EL (cell line): ENCODE measurements at places on chromosomes 6 and 20.
A peak's percentile ranks its signal among the peaks of the same experiment; 100 is the strongest.

GRCh38 chr20:11120431-11120830, 446.6 kb upstream of the JAG1 start:
- DNase-seq, result peak; percentile 16

GRCh38 chr6:158539413-158539812, 20.5 kb upstream of the TMEM181 start:
- no peak for DNase-seq

DNA sequence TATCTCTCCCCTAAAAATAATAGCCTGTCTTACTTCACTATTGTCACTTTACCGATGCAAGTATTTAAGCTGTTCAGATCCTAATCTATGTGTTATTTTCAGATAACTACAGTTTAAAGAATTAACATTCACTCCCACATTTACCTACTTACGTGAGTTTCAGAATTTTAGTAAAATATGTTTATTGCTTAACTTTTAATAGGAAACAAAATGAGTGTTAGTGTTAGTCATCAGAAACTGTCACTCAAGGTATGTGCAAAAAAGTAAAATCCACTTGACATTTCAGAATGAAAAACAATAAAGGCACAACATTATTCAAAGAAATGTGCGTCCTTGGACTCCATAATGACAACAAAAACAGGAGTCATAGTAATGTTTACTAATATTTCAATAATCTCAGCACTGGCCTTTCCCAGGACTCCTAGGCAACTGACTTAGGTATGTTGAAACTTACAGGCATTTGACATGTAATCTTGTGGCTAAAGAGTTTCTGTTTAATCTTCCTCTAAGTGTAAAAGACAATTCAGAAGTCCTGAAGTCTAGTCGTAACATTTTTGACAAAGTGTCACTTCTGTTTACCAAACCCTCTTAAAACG, 4.5 kb downstream of the ATXN1 start:
- no peak for DNase-seq

- DNase-seq, result no peak
Measured at GRCh38 chr6:127749095-127749494, 151.8 kb downstream of the THEMIS start.

- DNase-seq, result no peak
Measured at GRCh38 chr6:169650959-169651292, 50.9 kb downstream of the WDR27 start.

GRCh38 chr6:168133687-168134559, 54.9 kb upstream of the FRMD1 start:
- no peak for DNase-seq

GRCh38 chr6:170074907-170075306, 216.0 kb downstream of the DLL1 start:
- DNase-seq, result no peak

- DNase-seq, result no peak
Measured at GRCh38 chr6:134402372-134402984, 84.6 kb upstream of the SGK1 start.

DNA sequence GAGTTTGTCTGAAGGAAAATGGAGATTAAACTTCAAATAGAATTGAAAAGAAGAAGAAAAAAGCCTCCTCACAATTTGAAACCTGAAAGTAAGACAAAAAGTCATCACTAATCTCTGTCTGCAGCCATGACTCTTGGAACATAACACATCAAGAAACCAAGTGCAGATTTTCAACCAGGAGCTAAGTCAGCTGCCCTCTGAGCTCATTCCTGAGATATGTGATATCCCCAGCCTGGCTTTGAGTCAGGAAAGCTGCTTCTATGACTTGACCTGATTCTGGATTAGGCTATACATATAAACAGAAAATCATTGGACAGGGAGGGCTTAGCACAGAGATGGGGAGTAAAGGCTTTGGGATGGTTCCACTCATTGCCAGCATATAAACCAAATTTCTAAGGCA, 891.4 kb downstream of the TFAP2A start:
- DNase-seq, result peak; percentile 92
